CD4-positive, alpha-beta T cell treated with Interleukin-21 for 1 hour (primary cell): ENCODE measurements at places on chromosomes 4 and X.

DNA sequence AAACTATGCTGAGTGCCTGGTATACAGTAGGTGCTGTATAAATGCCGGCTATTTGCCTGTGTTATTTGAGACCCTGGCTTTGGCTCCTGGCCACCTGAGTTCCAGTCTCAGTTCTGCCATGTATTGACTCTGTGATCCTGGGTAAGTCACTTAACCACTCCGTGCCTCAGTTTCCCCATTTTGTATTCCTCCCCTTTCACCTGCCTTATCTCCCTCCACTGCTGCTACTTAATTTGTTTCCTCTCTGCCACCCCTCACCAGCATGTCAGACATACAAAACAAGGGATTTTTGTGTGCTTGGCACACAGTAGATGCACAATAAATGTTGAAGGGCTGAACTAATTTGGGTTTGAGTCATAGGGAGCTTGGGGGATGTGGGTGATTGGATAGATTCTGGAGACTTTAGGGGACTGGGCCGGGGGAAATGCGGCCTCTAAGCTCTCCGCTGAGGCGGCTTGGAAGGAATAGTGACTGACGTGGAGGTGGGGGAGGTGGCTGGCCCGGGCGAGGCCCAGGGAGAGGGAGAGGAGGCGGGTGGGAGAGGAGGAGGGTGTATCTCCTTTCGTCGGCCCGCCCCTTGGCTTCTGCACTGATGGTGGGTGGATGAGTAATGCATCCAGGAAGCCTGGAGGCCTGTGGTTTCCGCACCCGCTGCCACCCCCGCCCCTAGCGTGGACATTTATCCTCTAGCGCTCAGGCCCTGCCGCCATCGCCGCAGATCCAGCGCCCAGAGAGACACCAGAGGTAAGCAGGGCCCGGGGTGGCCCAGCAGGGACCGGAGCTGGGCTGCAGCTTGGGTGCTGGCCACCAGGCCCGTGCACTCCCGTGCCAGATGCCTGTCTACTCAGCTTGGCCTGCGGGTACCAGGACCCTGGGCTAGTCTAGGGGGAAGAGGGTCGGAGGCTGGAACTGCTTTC is at the start of gene TIMP1:
Gene TIMP1 (plus strand): TSS at position 706 of the 917 bp plus-strand sequence. CDS start 980 bp downstream, outside the sequence.
- DNase-seq = peak; percentile 83

DNA sequence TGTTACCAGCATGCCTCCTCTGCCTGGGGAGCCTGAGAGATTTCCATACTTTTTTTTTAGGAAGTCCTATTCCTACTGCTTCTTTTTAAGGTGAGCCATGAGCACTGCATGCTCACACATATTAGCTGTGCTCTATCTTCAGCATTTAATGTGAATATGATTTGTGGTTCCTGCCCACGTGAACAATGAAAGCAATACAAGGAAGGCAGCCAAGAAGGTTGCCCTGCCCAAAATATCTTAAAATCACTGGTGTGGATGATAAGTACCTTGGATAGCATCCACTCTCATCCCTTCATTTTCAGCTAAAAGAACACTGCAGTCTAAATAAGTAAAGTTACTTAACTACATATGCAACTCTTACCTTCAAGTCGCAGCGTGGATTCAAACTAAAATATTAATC is 607.5 kb downstream of the PACRGL start:
- no peak for DNase-seq

- no peak for DNase-seq
Observed at GRCh38 chr4:24266951-24267722, 317.2 kb downstream of the DHX15 start.

DNA sequence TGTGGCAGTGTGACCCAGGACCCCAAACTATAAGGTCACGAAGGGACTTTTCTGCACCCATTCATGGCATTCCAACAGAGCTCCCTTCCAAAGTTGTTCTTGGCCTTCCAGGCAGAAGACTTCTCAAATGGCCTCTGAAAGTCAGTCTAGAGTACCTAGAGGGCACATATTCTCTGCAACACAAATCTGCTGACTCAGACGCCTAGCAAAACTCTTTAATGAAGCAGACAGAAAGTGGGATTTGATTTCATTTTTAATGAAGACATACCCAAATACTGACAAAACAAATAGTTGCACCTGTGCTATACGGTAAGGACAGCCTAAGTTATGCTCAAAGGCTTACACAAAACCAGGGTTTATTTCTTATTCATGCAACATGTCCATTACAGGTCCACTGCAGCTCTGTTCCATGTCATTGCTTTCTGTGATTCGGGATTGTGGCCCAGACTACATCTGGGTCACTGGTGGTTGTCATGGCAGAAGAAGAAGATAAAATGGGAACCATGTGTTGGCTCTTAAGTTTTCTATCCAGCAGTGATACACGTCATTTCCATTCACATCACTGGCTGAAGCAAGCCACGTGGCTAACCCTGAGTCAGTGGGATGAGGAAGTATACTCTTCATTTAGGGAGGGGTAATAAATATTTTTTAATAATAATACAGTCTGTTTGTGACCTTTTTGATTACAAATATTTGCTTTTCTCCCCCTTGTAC is 57.7 kb downstream of the NAT8L start:
- DNase-seq = no peak

- no peak for DNase-seq
Observed at GRCh38 chrX:43087830-43088229, 309.9 kb upstream of the PPP1R2C start.
